ENCODE measurements at places on chromosomes 11 and 22.

- DNase-seq, result no peak
Observed at GRCh38 chr11:12552692-12553091, 121.5 kb upstream of the TEAD1 start.

GRCh38 chr11:36195496-36196354 is 93.5 kb downstream of the COMMD9 start:
- no peak for DNase-seq

GRCh38 chr11:34300026-34300925 is 57.5 kb downstream of the ABTB2 start:
- DNase-seq, result no peak

GRCh38 chr22:27566602-27567001 is 235.0 kb downstream of the MN1 start:
- DNase-seq, result no peak

GRCh38 chr11:35794850-35795249 is 132.3 kb downstream of the TRIM44 start:
- DNase-seq, result no peak

GRCh38 chr11:92782806-92783205 is 186.6 kb upstream of the MTNR1B start:
- no peak for DNase-seq

DNA sequence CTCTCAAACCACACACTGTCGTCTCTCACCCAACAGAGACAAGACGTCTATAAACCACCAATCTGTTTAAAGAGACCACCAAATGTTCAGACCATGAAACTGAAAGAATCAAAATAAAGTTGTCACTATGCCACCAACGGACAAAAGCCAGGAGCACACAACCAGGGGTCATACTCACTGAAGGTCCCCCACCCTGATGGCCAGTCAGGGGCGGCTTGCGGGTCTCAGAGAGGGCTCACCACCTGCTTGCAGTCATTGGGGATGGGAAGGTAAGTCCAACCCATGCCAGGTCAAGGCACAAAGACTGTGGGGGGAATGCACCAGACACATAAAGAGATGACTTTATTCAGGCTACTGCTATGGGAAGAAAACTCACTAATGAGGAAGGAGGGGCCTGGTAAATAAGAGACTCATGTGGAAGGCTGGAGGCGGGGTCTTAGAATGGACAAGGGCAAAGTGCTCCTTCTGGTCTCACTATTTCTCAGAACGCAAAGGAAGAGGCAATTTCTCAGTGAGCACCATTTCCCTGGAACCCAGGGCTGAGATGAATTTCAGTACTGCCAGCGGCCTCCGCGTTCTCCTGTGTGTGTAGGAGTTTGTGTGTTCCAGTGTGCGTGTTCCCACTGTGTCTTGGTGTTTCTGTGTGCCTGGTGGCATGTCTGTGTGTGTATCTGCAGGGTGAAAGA is 17.3 kb downstream of the SCARF2 start:
- no peak for DNase-seq

GRCh38 chr11:10551290-10551592 is 10.3 kb upstream of the RNF141 start:
- DNase-seq, result no peak

DNA sequence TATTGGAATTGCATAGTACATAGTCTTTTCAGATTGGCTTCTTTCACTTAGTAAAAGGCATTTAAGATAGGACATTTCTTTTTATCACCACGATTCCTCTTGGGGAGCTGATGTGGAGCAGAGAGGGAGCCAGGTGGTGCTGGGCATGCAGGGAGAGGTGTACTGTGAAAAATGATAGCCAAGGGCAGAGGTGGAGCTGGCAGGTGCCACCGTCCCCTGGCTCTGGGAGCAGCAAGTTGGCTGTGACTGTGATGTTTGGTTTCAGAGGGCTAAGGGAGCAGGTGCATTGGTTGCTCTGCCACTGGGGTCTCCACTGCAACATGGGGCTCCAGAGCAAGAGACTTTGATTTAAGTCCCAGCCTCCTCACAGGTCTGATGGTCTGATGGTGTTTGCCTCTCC is 16.5 kb downstream of the SGSM1 start:
- no peak for DNase-seq

- no peak for DNase-seq
Observed at GRCh38 chr22:29872989-29873388, 10.0 kb upstream of the MTMR3 start.

GRCh38 chr11:123429336-123429735 is 733 bp upstream of the GRAMD1B start:
- DNase-seq, result no peak

DNA sequence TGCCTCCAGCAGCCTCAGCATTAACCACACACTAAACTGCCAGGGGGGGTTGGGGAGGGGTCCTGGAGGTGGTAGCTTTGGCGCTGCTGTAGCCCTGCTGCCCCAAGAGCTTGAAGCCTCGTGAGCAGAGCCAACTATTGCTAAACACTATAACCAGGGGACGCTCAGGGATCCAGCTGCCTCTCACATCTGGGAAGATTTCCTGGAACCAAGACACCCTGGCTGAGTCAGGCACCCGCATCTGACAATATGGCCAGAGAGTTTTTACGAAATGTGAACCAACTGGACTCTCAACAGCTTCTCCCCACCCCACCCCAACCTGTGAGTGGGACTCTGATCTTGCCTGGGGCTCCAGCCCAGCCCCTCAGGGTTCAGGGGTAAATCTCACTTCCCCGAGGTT is 14.3 kb downstream of the C1QTNF6 start:
- no peak for DNase-seq

DNA sequence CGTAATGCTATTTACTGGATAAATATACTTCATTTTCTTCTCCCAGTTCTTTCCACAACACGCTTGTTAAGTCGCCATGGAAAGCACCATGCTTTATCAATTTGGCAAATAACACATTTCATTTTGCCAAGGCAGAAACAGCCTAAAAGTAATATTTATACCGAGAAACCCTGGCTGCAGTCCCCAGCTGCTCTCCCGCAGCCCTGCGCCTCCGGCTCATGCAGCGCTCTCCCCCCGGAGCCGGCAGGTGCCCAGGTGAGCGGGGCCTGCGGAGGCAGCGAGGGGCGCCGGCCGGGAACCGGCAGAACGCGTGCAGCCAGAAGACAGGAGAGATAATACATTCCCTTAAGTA is 681 bp upstream of the ARHGEF12 start:
- DNase-seq, result no peak

DNA sequence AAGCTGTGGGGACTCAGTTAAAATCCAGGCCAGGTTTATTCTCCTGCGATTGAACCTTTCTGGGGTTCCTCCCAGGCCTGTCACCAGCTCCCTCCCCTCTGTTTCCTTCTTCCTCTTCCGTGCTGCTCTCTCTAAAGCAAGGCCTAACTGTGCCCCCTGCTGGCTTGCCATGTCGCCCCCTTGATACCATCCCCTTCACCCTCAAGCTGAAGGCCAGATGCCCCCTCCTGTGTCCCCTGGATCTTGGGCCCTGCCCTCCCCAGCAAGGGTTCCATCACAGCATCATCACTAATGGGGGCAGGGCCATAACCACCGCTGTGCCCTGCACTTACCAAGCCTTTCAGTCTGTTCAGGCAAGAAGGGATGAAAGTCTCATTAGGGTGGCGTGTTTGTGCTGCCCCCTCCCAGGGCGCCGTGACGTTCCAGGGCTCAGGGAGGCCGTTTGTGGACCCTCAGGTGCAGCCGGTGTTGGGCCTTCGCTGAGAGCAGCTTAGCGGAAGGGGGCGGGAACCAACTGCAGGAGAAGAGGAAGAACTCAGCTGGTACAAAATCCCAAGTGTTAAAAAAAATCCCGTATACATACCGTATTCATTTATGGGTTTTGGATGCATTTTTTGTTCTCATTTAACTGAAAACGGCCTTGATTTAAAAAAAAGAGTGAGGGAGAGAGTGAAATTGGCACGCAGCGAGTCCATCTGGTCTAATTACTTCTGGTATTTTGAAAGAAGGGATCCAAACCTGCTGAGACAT is 69.9 kb downstream of the MPPED1 start:
- no peak for DNase-seq

DNA sequence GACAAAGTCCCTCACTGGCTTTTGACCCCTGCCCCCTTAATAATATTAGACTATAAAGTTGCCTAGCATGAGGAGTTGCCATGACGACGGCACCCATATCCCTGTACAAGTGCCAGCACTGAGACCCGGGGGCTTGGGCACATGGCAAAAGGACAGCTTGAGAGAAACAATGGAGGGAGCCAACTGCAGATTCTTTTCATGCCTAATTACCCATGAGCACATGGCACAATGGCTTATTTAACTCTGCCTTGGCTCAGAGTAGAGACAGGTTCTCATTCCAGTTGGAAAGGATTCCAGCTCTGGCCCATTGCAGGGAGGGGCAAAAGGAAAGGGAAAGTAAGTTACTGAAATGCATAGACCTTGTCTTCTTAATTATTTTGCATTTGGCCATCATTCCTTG is 261.2 kb upstream of the UBASH3B start:
- no peak for DNase-seq
